ENCODE measurements at places on chromosomes 1 and 21.

DNA sequence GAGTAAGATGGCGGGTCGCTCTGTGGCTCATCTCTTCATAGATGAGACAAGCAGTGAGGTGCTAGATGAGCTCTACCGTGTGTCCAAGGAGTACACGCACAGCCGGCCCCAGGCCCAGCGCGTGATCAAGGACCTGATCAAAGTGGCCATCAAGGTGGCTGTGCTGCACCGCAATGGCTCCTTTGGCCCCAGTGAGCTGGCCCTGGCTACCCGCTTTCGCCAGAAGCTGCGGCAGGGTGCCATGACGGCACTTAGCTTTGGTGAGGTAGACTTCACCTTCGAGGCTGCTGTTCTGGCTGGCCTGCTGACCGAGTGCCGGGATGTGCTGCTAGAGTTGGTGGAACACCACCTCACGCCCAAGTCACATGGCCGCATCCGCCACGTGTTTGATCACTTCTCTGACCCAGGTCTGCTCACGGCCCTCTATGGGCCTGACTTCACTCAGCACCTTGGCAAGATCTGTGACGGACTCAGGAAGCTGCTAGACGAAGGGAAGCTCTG lies 2.4 kb downstream of the TNFAIP8L2 start:
- no peak for DNase-seq

DNA sequence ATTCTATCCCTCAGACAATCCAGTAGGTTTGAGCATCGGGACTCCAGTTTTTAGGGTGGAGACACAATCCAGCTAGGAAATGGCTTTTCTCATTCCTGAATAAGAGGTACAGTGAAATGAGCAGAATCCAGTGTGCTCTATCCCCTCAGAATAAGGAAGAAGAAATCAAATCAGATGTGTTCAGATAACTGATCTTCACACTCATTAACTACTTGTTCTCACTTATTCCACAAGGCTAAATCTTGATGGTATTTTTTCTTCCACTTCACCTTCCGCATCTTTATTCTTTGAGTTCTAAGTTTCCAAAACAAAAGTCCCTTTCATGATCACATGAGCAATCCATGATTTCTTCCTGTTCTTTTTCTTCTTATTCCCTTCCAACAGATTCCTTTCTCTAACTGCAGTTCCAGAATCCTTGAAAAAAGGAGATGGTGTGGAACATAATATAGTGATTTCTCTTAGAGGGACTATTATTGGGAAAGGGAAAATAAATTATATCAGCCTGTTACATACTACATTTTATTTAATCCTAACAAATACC lies 1.7 kb downstream of the SYT11 start:
- no peak for DNase-seq

DNA sequence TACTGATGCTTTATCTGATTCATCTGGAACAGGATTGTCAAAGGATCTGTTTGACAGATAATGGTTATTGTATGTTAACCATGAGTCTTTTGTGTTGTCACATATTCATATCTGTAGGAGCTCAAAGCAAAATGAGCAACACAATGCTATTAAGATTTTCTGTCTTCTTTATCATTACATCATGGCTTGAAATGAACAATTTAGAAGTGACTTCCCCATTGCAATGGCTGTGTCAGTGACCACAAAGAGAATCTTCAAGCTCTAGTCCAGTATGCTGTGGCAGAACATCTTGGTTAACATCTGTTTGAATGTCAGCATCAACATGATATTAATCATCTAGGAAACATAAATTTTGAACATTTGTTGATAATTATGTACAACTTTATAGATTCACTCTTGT lies 1148.5 kb downstream of the PLA2G4A start:
- DNase-seq, result no peak

- no peak for DNase-seq
These were observed 14.8 kb downstream of the MMEL1 start for GRCh38 chr1:2617971-2618470.

DNA sequence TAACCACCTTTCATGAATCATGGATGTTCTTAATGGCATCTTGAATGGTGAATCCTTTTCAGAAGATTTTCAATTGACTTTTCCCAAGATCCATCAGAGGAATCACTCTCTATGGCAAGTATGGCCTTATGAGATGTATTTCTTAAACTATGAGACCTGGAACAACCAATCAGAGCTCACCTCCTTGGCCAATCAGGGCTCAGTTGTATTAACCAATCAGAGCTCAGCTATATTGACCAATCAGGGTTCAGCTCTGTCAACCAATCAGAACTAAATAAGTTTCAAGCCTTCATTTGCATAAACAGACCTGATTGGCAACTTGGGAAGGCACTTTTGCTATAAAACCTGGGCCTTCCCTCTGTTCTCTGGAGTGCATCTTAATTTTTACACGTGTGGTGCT lies 13.6 kb upstream of the FAM3B start:
- no peak for DNase-seq

GRCh38 chr21:46097336-46098293 lies at the start of gene COL6A2:
Gene COL6A2 (plus strand): TSS chr21:46098112.
- DNase-seq, result peak; percentile 32

DNA sequence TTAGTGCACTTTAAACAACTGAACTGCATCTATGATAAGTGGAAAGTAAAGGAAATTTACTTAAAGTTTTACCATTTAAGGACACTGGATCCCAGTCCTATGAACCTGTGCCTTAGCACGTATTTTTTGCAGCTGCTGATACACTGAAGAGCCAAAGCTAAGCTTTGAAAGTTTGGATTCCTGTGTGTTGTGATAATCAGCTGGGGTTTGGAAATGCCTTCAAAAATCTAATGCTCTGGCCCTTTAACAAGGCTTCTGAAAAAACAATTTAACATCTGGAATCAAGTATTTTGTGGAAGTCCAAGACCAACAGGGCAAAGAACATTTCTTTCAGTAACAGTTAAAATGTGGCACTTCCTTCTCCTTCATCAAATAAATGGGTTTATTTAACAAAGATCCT lies 51.8 kb downstream of the DDAH1 start:
- no peak for DNase-seq

GRCh38 chr1:212792396-212792908 lies 758 bp downstream of the TATDN3 start:
- DNase-seq, result no peak

GRCh38 chr1:205942631-205943159 lies 561 bp downstream of the SLC26A9 start:
- no peak for DNase-seq

DNA sequence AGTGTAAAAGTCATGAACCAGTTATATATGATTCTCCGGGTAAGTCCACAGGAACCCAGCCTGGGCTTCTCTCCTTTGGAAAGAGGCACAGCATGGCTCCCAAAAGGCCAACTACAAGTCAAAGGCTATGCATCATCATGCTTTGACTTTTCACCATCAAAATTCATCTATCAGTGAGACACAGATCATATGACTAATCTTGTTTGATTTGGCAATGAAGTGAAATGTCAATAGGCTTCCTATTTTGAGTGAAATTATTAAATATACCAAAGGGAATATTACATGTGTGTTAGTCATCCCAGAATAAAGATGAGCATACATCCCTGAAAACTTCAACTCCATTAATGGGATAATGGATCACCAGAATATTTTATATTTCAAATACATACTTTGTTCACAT lies 83.5 kb upstream of the ADGRL2 start:
- DNase-seq, result no peak

DNA sequence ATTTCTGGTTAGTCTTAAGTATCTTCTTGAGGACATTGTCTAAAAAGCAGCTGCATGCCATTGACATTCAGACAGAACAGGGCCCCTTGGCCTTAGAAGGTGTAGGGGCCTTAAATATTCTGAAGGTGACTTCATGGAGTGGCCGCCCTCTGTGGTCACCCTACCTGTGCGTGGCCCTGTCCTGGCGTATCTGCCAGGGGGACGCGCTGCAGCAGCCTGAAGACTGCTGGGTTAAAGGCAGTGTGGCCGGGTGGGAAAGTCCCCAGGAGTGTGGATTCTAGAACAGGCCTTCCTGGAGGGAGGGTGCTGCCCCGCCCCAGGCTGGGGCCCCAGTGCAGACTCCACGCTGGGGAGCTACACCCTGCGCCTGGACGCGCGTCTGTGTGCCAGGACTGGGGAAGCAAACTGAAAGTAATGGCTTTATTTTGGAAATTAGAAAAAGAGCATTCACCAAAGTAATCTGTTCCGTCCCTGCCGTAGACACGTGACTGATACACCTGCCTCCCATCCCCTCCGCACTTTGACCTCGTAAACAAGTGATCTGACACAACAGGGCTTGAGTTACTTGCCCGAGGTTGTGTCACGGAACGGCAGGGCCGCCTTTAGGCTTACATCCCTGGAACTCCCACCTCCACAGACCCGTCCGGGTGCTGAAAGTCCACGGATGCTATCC lies 1.8 kb downstream of the AGPAT3 start:
- DNase-seq, result peak; percentile 43

DNA sequence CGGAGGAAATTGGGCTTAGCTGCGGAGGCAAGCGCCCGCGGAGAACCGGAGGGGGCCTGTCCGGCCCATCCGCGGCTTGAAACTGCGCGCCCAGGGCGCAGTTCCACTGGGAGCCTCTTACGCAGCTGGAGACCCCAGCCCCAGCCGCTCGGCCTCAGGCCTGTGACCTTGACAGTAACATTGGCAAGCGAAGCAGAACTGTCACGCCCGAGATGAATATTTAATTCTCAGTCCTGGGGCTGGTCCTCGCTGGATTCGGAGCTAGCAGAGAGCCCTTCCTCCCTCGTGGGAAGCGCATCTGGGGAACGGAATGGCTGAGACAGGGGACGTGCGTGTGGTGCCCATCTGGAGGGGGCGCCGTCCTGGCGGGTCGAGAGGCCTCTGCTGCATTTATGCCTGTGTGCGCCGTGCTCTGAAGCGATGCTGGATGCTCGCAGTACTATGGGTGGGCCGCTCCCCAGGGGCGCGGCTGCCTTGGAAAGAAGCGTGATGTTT lies 928 bp downstream of the SLC6A17 start:
- no peak for DNase-seq

DNA sequence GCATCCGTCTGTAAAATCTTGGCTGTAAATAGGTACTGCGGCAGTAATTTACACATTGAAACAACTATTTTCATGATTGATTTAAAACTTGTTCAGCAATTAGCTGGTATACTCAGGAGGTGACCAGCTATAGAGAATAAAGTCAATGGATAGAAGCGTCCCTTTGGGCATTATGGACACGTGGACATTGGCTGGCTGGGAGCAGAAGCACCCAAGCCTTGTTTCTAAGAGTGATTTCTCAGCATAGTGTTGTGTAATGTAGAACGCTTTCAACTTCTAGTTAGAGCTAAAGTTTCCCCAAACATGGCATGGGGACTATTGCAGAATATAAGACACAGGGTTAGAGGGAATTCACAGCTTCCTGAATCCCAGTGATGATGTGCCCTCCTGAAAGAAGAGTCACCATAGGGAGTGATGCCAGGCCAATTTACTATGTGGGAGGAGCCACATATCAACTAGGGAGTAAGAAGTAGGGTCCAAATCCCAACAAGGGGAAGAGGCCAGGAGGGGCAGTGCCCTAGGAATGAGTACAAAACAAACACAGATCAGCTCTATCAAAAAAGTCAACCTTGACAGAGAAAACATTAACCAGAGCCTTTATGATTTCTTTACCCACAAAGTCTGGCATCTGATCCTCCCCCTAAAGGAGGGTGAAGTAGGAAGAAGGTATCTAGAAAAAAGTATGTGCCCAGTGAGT lies 92.7 kb downstream of the SUSD4 start:
- DNase-seq, result no peak

DNA sequence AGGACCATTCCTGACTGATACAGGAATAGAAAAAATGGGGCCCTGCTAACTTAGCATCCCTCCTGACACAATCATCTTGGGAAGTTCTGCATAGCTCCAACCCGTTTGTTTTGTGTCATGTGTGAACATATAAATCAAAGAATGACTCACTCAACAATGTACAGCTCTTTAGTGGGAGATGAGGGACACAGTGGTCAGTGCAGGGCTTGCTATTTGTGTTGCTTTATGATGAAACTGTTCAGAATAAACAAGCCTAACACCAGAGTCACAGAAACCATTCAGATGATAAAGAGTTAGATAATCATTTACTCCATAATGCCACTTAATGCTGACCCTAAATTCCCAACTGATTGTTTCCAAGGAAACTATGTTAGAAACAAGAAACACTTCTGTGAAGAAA lies 154.2 kb upstream of the ZNHIT6 start:
- DNase-seq, result no peak
